ENCODE measurements at places on chromosomes 3 and 15.

DNA sequence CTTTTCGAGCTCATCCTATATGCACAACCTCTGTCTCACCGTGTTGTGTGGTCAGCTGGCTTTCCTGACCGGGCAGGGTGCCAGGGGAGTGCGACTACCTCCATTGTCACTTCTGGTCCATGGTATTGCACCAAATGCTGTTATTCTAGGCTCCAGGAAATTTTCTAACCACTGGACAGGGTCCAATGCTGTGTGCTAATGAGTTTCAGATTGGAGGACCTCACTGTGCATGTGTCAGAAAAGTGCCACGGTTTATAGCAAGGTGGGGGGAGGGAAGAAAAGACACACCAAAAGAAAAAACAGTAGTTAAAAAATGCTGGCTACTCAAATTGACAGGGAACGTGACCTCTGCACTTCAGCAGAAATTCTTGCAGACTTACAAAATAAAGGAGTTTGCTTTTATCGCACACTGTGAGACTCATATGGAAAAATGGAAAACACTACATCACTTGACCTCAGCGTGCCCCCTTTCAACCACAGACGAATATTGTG lies 480.1 kb downstream of the FOXP1 start:
- no peak for DNase-seq

DNA sequence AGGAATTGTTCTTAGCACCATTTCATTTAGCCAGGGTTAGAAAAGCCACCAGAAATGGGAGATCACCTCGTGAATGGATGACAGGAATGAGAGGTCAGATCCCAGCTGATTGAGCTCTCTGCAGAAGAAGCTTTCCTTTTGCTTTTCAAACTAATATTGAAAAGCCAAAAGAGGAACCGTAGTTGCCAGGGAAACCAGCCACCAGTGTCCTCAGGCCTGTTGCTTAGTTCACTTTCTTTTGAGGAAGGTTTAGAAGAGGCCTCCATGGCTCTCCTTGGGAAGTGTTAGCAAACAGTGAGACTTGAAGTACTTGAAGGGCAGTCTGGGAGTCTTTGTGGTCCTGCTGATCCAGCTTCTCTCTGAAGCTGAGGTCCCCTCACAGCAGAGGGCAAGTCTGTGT lies 7.4 kb upstream of the CCK start:
- DNase-seq, result no peak

- DNase-seq, result no peak
Measured at GRCh38 chr3:135887220-135887619, 78.3 kb upstream of the PPP2R3A start.

- DNase-seq, result peak; percentile 26
Measured at GRCh38 chr3:65342084-65342683, 654.4 kb upstream of the ADAMTS9 start.

DNA sequence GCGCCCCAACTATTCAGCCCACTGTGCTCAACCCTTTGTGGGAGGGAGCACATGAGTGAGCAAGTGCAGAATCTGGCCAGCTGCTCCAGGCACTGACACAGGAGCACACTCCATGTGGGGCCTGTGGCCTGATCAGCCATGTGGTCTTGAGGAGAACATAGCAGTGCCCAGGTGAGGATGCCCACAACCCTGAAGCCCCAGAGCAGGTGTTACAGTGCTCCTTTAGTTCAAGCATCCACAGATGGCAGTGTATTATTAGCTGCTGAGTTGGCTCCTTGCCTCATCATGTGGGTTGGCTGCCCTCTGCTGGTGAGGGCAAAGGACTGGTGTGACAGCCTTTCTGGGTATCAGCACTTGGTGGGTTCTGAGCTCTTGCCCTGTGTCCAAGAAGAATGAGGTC lies 1588.2 kb downstream of the SI start:
- peak; percentile 7 for DNase-seq

DNA sequence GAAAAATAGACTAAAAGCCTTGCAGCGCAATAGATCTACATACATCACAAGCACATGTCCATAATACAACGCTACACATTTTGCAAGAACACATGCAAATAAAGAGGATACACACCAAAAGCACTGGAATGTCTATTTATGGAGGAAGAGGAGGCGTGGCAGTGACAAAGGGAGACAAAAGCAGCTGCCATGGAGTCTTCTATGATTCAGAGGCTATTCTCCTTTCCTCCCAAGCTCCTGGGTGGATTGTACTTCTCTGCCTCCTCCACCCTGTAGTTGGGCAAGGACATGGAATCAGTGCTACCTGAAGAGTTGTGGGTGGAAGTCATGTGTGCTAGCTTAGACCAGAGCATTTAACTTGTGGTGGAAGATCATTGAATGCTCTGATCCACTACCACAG lies 57.9 kb upstream of the ABHD2 start:
- DNase-seq, result no peak

Measured in HTR-8/SVneo (cell line).